ENCODE measurements at places on chromosomes 12 and 14.
A peak's percentile ranks its signal among the peaks of the same experiment; 100 is the strongest.

DNA sequence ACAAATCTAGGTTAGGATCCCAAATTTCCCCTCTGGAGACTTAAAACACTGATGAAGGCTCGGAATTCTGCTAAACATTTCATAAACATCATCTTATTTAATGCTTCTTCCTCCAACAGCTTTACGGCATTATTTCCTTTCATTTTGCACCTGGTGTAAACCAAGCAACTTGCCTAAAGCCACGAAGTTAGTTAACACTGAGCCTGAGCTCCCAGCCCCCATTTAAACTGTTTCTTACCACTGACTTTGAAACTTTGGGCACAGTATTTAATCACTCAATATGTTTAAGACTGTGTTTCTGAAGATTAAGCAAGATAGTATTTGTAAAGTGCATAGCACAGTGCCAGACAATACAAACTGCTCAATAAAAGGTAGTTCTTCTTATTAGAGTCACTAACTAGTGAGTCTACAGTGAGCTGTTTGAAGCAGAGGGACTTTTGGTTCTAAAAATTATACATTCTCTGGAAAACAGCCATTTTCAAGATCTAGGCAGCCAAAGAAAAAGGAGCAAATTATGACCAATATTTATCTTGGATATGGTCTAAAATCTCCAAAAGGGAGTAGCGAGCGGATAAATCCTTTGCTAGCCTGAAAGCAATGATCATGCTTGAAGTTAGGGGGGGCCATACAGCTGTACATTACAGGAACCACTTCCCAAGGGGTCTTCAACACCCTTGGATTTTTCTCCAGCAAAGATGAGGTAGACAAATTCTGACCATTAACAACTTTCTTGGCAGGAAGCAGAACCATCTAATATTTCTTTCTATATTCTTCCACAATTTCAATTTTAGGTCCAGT is 4.0 kb downstream of the EGLN3 start:
- no peak for DNase-seq

DNA sequence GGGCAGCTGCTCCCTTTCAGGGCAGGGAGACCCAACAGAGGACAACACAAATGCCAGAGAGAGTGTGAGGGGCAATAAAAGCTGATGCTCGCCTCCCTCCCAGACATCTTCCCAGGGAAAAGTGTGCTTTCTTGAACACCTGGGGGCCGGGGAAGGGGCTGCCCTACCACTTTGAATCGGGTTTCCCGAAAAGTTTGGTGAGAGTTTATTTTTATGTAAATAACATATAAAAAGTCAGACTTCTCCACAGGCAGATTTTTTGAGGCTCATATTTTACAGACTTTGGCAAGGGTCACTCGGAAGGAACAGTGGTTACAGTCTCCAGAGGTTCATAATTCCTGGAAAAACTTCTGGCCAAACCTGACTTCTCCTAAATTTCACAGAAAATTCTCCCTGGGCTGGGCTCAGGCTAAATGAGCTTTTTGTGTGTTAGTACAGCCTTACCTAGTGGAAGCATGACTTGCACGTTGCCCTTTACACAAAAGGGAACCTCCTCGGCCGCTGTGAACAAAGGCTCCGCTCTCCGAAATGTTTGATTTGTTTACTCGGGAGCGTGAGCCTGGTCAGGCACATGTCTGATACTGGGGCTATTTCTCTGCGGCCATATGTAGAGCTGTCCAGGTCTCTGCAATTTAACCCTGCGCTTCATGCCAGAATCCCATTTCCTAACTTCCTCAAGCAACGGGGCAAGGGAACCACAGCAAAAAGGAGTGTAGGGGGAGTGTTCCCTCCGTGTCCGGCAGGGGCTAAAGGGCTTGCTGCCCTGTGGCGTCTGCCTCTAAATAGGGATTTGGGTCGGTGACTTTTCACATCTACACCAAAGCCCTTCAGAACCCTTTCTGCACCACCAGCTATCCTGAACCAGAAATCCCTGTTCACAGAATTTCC is 3.4 kb downstream of the RTL1 start:
- DNase-seq, result no peak

DNA sequence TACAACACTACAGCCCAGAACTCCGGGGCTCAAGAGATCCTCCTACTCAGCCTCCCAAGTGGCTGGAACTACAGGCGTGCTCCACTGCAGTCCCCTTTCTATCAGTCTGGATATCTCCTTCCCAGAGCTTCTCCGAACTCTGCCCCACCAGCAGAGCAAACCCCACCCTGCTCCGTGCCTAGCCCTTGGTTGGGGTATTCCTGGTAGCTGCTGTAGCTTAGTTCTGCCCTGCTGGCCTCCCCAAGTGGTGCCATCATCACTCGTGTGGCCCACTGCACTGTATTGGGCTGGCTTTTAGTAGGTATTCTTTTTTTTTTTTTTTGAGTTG is 9.5 kb downstream of the HSP90AA1 start:
- DNase-seq, result no peak

- no peak for DNase-seq
Observed at GRCh38 chr14:105636935-105637334, 110.6 kb downstream of the TMEM121 start.

- DNase-seq, result no peak
Observed at GRCh38 chr12:72288911-72289310, 16.7 kb downstream of the TRHDE start.

GRCh38 chr12:96514328-96514727 is 25.0 kb downstream of the CFAP54 start:
- no peak for DNase-seq

GRCh38 chr14:103028161-103028767 is 29.1 kb downstream of the CDC42BPB start:
- DNase-seq, result no peak

DNA sequence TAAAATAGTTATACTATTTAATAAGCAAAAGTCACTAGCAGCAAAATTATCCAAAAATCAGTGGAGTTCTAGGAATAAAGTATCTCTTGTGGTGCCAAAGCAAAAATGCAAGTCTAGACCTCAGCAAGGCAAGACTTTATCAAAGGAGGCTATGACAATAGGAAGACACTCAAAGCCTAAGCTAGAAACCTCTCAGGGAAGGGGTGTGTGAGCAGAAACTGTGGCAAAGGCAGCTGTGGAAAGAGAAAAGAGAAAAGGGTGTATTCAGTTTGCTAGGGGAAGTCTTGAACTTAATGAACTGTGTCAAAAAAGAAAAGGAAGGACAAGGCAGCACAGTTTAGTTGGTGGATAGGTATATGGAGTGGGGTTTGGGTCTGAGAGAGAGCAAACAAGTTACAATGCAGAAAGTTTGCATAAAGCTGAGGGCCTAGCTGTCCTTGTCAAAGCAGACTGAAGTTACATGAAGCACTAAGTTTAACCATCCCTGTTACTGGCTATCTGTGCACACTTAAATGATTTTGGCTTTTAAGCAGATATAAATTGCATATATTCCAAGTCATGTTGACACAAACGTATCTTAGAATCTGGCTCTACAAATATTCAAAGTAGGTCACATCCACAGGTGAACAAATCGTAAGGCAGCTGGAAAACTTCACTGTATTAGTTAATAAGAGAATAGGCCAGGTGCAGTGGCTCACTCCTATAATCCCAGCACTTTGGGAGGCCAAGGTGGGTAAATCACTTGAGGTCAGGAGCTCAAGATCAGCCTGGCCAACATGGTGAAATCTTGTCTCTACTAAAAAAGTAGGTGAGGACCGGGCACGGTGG is 31.0 kb upstream of the AMN1 start:
- DNase-seq, result no peak

DNA sequence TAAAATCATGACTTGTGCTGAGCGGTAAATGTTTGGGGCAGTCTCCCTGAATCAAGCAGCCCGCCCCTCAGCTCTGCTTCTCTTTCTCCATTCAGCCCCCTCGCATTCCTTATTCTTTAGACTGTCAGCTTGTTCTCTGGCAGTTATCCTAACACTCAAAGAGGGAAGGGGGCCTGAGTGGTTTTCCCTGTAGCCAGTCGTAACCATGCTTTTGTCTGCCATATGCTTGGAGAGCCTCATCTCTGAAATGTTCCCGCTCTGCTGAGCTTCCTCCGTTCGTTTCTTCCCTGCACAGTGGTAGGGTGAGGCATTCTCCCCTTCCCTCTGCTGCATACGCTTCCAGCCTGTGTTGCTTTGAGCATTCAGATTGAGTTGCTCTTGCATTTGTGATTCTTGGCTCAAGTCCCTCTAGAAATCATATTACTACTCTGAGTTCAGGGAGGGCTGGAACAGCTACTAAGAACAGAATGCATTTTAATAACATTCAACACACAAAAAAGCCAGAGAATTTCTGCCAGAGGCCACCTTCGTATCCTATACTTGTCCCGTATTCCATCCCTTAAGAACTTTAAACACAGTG is 119.7 kb downstream of the FBXL14 start:
- no peak for DNase-seq

- DNase-seq, result no peak
Observed at GRCh38 chr12:129927316-129927900, 23.6 kb upstream of the TMEM132D start.

DNA sequence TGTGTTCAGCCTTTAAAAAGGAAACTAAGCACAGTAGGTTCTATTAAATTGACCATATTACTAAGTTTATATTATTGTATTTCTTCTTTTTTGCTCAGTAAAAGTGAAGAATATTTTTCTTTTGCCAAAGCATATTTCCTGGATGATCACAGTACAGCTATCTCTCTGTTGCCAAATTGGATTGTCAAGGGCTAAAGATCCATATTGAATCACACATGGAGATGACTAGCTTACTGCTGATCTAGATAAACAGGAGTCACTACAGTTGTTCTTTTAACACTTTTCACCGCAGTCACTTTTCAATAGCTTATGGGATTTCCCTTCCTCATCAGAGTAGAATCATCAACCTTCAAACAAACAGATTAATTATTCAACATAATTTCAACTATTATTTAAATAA is 78.6 kb downstream of the LRRC9 start:
- DNase-seq, result no peak

- no peak for DNase-seq
Observed at GRCh38 chr12:5578775-5579174, 146.9 kb downstream of the NTF3 start.

- DNase-seq, result no peak
Observed at GRCh38 chr12:67358781-67359338, 89.7 kb downstream of the CAND1 start.

DNA sequence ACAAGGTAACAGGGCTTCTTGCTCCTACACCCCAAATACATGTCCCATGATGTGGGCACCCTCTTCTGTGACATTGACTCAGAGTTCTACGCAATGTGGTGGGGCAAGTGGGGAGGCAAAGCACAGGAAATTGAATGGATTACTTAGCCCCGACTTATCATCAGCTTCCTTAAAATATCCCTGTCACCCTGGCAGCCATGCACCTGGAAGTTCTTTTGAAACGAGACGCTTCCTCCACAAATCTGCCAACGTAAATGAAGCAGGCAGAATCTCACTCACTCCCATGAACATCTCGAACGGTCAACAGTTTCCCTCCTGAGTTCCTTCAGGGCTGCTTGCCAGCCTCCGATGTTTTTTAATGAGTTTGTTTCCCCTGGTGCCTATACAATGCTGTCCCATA is 33.5 kb downstream of the RNFT2 start:
- DNase-seq, result no peak

GRCh38 chr14:65993996-65994395 is 492.2 kb upstream of the CCDC196 start:
- DNase-seq, result no peak

DNA sequence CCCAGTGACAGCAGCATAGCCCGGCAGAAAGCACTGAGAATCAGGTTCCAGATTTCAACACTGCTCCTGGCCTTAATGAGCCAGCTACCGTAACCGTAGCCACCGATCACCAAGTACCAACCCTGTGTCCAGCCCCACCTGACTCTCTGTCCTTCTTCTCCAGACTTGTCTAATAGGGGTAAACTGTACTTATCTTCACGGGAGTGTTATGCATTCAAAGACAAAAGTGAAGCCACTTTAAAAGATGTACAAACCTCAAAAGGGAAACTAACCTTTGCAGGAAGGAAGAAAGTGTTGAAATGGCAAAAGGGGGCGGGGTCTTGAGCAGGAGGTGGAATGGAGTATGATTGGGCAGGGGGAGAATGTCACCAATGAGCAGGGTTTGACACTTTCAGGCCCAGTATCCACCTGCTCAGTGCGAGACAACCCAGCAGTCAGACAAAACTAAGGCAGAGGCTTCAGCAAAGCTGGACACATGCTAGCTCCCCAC is 226.1 kb downstream of the CHST11 start:
- DNase-seq, result peak; percentile 77

DNA sequence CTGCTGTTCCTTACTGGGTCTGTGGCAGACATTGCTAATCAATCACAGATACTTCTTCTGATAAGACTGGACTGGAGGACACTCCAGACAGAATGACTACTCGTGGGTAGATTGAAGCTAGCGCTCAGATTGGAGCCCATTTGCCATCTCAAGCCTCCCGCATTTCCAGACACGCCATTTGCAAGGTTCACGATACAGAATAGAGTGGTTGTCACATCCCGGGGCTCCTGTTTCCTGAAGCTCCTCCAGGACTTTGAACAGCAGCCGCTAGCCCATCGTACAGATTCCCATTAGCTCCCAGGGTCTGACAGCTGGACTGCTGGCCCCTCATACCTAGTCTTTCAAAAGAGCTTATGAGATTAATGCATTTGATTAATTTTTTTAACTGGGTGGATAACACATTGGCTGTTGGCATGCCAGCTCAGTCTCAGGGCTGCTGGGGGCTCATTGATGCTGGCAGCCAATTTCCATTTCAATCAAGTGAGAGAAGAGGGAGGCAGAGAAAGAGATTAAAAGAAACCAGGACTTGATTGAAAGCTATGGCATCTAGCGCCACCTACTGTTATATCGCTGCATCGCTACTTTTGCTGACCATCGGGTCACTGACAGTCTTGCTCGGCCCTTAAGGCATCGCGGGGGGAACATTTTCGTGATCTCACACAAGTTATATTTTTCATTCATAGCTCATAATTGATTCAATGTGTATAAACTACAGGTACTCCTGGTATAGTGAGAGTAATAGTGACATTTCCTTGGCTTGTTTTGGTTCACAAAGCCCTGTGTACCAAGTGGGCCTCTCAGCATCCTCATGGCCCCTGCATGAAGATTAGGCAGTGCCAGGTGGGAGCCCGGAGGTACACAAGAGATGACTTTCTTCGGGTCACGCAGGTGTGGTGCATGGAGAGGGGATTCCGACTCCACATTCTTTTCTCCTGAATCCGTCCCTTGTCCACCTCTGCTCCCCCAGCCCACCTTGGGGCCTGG is 78.6 kb downstream of the CCDC60 start:
- peak; percentile 15 for DNase-seq

DNA sequence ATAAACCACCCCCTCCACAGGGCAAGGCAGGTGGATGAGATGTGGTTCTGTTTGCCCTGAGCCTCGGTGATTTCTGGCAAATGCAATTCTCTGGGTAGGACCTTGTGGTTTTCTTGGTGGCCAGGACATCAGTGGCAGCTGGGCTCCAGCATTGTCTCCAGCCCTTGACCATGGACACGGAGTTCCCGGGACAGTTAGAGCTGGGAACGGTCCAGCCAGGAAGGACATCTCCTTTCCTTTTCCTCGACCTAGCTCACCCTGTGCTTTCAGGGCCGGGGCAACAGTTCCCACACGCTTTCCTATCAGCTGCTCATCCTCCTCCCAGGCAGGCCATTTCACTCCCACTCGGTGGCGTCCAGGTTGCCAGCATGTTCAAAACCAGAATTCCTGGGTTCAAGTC is 9.2 kb downstream of the SERPINA4 start:
- DNase-seq, result no peak

GRCh38 chr12:80763874-80764273 is 47.2 kb downstream of the MYF5 start:
- no peak for DNase-seq

All from stimulated activated CD4-positive, alpha-beta T cell treated with anti-CD3 and anti-CD28 coated beads, Interleukin-4, amount 100 ng/mL, for 24 hours (primary cell).